ENCODE measurements at places on chromosomes 2 and 18.

GRCh38 chr2:128196471-128196931 is 105.5 kb downstream of the UGGT1 start:
- no peak for DNase-seq

DNA sequence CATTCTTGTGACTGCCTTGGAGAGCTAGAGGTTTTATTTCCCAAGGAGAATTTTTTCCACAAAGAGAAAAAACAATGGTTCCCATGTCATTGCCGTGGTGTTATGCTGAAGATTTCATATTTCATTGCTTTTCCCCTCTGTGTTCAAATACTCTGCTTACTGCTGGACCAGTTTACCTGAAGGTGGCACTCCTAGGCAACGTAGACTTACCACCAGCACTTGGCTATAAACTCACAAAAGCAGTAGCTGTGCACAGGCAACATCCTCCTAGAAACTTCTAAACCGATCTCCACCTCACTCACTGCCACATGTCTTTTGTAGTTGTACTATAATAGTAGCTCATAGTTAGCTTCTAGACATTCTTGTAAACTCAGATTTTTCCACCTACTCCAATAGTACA is 1319.7 kb upstream of the CRIM1 start:
- no peak for DNase-seq

DNA sequence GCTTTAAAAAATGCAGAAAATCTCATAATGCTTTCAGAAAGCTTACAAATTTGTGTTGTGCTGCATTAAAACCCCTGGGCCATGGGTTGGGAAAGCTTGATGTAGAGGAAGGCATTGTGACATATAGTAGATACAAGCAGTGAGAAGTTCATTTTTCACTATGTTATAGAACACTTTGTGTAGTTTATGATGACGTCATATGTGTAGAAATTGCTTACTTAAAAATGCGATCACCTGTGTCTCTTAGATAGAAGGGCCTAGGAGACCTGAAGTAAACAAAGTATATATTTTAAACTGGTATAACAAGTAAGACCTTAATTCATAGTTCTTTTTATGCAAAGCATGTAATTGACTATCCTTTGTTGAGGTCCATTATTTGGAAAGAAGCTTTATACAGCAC is 393.5 kb downstream of the ARHGAP15 start:
- no peak for DNase-seq

GRCh38 chr2:230672836-230673235 is 39.8 kb upstream of the CAB39 start:
- DNase-seq: no peak

DNA sequence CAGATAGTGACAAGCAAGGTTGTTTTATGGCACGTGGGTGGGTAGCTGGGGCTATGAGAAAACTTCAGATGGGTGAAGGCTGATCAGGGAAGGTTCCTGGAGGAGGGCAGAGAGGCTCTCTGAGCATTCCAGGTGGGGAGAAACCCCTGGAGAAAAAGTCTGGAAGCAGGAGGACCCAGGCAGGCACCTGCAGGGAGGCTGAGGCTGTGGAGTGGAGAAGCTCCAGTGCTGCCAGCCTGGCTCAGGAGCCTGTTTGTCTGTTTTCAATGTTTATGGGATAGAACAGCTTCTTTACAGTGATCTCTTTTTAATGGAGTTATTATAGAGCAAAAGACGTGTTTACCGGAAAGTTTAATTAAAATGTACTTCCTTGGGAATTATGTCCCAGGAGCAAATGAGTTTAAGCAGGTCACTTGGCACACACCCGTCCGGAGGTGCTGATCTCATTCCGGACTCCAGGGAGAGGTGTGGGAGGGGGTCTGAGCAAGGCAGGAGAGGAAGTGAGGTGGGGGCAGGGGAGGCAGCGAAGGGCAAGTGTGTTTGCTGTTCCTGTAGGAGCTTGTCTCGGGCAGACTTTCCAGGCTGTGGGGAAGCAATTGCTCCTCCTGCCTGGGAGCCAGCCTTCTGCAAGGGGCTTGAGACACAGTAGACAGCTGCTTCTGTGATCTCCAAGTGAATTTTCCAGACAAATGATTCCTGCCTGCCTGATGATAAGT is 239.5 kb downstream of the MYCN start:
- DNase-seq: no peak

DNA sequence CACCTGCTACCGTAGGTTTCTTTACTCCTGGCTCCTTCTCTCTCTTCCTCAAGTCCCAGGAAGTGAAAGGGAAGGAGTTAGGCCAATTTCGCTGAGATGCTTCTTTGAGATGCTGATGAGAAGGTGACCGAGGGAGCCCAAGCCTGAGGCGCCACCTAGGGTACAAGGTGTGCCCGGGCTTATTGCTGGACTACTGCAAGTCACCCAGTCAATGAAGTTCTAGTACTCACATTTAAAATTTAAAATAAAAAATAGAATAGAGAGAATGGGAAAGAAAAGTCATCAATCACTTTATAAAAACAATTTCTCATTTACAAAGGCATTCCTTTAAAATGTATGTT is 45.3 kb downstream of the ACAA2 start:
- DNase-seq: no peak

DNA sequence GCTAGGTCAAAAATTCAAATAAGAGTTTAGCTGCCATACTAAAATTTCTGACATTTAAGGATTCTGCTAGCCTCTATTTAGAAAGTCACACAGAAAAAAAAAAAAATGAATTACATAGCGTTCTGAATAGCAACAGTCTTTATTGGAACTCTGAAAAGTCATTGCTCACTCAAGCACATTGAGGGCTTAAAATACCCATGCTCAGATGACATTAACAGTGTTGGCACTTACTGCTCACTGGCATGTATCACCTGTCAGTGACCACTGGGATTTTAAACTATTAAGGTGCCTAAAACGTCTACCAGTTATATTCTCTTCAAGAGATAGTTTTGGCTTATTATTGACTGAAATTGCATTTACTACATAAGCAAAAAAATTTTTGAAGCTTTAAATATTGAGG is 468.0 kb upstream of the SPHKAP start:
- no peak for DNase-seq

GRCh38 chr2:126986631-126987187 is 88.0 kb downstream of the TEX51 start:
- no peak for DNase-seq

GRCh38 chr2:59938181-59938580 is 615.3 kb downstream of the BCL11A start:
- DNase-seq: no peak

GRCh38 chr2:85724731-85725181 is 29.0 kb upstream of the ATOH8 start:
- DNase-seq: no peak

DNA sequence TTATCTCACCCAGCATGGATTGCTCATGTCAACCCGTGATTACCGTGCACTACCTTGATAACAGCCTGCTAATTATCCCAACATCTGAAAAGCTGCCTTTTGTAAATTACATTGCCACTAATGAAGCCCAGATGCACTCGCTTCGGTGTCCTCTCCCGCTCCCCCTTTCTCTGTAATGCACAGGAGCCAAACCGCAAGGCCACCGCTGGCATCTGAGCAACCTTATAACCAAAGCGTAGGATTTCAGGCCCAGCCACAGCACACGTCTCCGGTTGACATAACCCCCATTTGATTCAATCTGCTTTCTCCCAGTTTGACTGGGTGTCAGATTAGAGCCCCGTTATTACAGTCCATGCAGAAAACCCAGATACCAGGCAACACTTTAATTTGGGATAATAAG is 341.2 kb downstream of the ALK start:
- no peak for DNase-seq

DNA sequence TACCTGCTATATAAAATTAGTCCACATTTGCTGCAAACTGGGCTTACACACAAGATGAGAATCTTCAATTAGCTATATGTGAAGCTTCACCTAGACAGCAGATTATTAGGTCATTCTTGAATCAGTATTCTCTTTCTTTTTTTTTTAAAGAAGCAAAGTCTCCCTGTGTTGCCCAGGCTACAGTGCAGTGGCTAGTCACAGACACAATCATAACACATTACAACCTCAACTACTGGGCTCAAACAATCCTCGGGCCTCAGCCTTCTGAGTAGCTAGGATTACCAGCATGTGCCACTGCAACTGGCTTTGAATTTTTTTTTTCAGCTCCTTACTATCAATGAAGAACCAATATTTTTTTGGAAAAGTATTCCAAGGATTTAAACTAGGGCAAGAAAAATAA is 30.5 kb downstream of the OLA1 start:
- no peak for DNase-seq

GRCh38 chr2:240412975-240413812 is 22.3 kb upstream of the GPC1 start:
- no peak for DNase-seq

GRCh38 chr2:55720417-55720816 is 26.8 kb upstream of the PNPT1 start:
- no peak for DNase-seq

- DNase-seq: no peak
Observed at GRCh38 chr2:206212673-206213513, 53.2 kb downstream of the EEF1B2 start.

GRCh38 chr2:20592106-20593071 is 58.5 kb downstream of the HS1BP3 start:
- no peak for DNase-seq

- no peak for DNase-seq
Observed at GRCh38 chr2:86249579-86250391, 50.5 kb downstream of the MRPL35 start.

DNA sequence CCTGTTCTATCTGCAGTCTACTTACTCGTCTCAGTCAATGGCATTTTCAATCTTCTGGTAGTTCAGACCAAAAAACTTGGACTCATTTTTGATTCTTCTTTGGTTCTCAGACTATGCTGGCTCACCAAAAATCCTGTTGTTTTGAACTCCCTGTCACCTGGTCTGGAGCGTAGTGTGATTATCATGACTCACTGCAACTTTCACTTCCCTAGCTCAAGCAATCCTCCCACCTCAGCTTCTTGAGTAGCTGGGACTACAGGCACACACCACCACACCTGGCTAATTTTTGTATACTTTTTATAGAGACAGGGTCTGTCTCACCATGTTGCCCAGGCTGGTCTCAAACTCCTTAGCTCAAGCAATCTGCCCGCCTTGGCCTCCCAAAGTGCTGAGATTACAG is 163.3 kb upstream of the CDH7 start:
- DNase-seq: no peak

DNA sequence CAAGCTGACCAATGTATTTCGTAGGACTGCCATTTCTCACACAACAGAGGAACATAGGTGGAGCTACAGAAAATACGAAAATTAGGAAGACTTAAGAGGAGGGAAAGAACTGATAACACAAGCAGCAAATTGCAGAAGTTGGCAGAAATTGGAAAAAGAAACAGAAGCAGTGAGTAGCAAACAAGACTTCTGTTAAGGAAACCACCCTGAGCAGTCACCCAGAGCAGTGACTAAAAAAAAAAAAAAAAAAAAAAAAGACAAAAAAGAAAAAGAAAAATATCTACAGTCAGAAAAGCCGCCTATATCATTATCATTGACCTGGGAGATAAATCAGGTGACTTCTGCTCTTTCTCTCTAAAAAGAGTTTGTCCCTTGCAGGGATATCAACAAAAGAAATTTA is 21.4 kb downstream of the STK17B start:
- no peak for DNase-seq

- no peak for DNase-seq
Observed at GRCh38 chr18:72692086-72692485, 147.9 kb upstream of the CBLN2 start.

- DNase-seq: no peak
Observed at GRCh38 chr2:224946895-224947294, 95.4 kb downstream of the DOCK10 start.

DNA sequence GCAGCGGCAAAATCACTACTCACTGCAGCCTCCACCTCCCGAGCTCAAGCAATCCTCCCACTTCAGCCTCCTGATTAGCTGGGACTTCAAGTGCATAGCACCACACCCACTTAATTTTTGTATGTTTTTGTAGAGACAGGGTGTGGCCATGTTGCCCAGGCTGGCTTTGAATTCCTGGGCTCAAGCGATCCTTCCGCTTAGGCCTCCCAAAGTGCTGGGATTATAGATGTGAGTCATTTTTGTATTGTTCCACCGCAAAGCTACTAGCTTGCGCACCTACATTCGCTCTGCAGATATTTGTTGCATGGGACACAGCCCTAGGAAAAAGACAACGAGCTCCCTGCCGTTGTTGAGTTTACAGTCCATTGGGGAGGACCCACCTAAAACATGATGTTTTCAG is 173.5 kb upstream of the AGAP1 start:
- no peak for DNase-seq

DNA sequence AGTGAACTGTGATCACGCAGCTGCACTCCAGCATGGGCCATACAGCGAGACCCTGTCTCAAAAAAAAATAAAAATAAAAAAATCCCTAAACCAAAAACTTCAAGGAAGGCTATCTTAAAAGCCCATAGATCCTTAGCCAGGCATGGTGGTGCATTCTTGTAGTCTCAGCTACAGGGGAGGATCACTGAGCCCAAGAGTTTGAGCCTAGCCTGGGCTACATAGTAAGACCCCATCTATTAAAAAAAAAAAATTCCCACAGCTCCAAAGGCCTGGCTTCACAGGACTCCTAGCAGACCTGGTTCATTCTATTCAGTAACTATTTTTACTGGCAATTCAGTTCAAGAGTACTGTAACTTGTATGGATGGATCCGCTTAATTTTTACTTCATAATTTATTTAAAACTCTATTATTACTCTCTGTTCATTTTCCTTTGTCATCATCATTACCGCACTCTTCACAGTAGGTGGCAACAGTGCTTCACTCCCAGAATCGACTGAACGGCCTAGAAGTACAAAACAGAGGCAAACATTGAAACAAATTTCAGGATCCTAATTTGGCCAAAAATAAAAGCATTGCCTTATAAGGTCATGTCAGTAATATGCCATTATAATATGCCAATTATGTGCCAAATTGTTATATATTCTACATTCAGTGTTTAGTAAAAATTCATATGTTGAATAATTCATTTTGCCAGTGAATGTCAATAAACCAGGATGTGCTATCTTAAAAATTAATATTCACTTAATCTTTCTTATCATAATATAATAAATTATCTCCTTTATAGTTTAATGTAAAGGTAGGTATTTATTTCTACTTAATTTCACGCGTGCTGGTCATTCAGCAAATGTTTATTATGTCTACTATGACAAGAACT is 14.3 kb upstream of the STAM2 start:
- peak; percentile 45 for DNase-seq

DNA sequence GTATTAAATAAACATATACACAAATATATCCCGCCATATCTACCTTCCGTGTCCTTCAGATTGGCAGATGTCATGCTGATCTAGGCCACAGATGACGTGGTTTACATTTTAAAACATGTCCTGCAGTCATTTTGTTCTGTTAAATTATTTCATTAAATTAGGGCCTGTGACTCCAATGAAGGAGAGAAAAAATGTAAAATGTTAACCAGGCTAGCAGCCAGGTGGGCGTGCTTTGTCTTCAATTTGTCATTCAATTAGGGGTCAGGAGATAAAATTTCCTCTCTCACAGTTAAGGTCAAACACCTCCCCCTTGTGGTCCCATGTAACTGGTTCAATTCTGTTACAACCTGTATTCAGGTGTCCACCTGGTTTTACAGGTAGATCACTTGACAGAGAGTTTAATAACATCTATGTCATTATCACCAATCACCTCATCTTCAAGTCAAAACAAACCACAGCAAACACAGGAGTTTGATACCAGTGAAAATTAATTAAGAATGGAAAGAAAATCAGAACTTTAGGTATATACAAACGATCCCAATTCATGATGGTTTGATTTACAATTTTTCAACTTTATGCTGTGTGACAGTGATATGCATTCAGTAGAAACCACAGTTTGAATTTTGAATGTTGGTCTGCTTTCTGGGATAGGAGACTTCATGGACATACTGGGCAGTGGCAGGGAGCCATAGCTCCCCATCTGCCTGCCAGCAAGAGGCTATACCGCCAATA is 339.4 kb downstream of the CMPK2 start:
- DNase-seq: peak; percentile 7
